ENCODE measurements at places on chromosomes 7 and 10. TPM values are rescaled to one million over a fixed set of nuclear protein-coding genes. Genes with fewer than 3 reads are reported as not detected.
A peak's percentile ranks its signal among the peaks of the same experiment; 100 is the strongest.

DNA sequence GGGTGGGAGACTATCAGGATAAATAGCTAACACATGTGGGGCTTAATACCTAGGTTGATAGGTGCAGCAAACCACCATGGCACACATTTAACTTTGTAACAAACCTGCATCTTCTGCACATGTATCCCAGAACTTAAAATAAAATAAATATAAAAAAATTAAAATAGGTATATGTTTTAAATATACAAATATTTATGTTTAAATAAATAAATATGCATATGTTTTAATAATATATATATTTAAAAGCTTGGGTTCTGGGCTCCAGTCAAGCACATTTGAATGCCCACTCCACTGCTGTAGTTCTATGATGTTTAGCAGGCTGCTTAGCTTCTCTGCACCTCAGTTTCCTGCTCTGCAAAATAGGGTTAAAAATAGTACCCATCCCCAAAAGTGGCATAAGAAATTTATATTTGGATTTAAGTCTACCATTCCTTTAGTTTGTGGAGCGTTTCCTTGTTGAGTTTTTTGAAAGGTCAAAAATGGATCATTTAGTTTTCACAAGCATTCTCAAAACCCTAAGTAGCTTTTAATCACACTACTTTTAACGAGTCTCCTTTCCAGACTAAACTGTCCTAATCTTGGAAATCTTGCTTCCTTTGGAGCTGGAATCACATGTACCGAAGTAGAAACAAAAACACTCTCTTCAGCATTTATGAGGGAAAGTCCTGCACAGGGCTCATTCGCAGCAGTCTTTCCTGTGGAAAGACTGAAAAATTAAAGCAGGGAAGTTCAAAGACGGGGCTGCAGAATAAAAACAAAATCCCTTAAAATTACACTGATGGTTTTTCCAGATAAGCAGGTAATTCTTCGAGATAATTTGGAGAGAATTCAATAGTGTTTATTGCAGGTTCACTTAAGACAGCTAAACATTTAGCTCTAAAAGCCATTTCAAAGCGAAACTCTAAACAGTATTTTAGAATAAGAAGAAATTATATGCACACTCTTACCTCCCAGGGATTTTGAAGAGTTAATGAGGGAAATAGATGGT lies 111.7 kb upstream of the LYZL1 start:
- no peak for DNase-seq
- H3K4me3 ChIP-seq, result no peak overlapping the region
- H3K36me3 ChIP-seq, result no peaks in the 10 kb centered on the region
- no peaks in the 10 kb centered on the region for H3K27me3 ChIP-seq

DNA sequence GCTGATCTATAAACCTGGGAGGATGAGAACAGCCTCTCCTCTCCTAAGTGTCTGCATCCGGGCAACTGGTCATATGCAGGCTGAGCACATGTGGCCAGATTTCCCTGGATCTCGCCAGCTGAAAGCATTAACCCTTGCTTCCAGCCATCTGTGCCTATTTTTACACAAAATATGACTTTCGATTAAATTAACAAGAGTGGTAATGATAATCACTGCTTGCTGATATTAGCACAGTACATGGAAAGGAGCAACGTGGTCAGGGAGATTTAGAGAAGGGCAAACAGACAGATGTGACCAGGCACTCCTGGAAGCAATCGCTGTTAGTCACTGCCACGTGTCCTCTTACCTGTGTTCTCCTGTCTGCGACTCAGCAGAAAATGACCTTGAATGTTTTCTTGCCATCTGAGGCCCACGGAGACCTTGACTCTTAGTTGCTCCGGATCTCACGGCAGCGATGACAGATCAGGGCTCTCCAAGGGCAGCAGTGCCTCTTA lies 59.5 kb upstream of the NPTX2 start:
- no peaks in the 10 kb centered on the region for H3K4me1 ChIP-seq
- no peak overlapping the region for H3K27ac ChIP-seq
- no peaks in the 10 kb centered on the region for H3K36me3 ChIP-seq
- no peak overlapping the region for H3K4me3 ChIP-seq

DNA sequence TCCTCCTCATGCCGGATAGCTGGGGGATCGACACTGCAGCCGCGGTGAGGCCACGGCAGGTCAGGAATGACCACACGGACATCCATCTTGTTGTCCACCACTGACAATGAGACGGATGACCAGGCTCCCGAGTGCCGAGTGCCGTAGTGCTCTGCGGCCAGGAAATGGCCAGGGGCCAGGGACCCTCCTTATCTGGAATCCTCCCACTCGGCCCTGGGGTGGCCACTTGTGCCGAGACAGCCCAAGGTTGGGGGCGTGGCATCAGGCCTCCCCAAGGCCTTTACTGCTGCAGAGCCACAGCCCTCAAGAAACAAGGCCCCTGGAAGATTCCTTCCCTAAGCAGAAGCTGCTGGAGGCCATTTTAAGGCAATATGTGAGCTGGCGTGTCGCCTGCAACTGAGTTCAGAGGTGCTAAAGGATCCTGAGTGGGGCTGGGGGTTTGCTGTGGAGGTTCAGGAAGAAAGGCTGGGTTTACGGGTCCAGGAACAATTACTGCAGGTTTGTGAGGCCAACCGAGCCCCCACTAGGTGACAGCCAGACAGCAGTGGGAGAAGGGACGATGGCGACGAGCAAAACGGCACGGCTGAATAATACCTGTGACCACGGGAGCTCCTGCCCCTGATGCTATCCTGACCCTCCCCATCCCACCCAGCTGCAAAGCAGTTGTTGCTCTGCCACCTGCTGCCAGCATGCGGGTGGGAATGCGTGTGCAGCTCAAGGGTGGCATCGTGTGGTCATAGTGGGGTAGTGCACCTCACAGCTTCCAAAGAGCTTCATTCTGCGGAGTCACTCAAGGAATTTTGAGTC lies 31.6 kb upstream of the LEP start:
- peak; percentile 64 for DNase-seq
- H3K4me1 ChIP-seq, result no peaks in the 10 kb centered on the region
- no peaks in the 10 kb centered on the region for H3K36me3 ChIP-seq
- H3K27me3 ChIP-seq, result no peaks in the 10 kb centered on the region
- no peak overlapping the region for H3K4me3 ChIP-seq
- no peak overlapping the region for H3K27ac ChIP-seq

GRCh38 chr7:151120896-151121295 lies 34.6 kb downstream of the AGAP3 start:
- H3K4me3 ChIP-seq, result no peak overlapping the region
- H3K4me1 ChIP-seq, result peaks cover 15% of the 10 kb centered on the region
- no peak for DNase-seq
- no peak overlapping the region for H3K27ac ChIP-seq
- no peaks in the 10 kb centered on the region for H3K27me3 ChIP-seq

GRCh38 chr7:3336042-3336665 lies 35.1 kb downstream of the SDK1 start:
- no peak overlapping the region for H3K4me3 ChIP-seq
- H3K27ac ChIP-seq, result no peak overlapping the region
- H3K36me3 ChIP-seq, result no peaks in the 10 kb centered on the region
- H3K4me1 ChIP-seq, result no peaks in the 10 kb centered on the region
- DNase-seq, result no peak

DNA sequence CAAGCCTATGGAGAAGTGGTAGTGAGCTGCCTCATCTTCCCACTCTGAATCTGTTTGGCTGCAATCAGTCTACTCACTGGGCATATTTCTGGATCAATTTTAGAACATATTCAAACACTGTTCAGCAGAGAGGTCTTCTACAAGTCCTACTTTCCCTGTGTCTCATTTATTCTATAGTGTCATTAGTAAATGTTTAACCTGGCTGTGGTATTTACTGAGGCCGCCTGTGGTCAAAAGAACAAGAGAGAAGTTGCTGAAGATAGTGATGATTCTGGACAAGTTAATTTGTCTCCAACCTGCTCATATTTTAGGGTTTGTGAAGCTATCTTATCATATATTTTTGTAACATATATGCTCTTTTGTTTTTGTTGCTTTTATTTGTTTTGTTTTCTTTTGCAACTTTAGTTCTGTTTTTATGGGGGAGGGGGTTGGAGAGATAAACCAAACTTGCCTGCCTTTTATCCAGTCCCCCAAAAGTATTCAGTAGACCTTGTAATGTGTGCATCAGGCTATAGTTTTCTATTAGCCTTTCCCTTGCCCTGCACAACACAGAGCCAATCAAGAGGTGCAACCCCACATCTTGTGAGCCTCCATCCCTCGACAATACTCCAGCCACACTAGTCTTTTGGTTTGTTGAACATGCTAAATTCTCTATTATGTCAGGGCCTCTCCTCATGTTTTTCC lies 362.8 kb upstream of the MBL2 start:
- DNase-seq, result no peak
- H3K4me1 ChIP-seq, result no peaks in the 10 kb centered on the region
- H3K36me3 ChIP-seq, result no peaks in the 10 kb centered on the region
- H3K4me3 ChIP-seq, result no peak overlapping the region
- no peaks in the 10 kb centered on the region for H3K27me3 ChIP-seq
- H3K27ac ChIP-seq, result no peak overlapping the region

CALML5 gene
- not detected for total RNA-seq
